H9 (cell line): ENCODE measurements at places on chromosomes 13 and 19. TPM values are rescaled to one million over a fixed set of nuclear protein-coding genes. Genes with fewer than 3 reads are reported as not detected.

- no peak for DNase-seq
These were observed 273.2 kb downstream of the LIG4 start for GRCh38 chr13:107942030-107942617.

The PRKD2 gene
- total RNA-seq: 60.7 and 60.8 TPM in 2 replicates

DNA sequence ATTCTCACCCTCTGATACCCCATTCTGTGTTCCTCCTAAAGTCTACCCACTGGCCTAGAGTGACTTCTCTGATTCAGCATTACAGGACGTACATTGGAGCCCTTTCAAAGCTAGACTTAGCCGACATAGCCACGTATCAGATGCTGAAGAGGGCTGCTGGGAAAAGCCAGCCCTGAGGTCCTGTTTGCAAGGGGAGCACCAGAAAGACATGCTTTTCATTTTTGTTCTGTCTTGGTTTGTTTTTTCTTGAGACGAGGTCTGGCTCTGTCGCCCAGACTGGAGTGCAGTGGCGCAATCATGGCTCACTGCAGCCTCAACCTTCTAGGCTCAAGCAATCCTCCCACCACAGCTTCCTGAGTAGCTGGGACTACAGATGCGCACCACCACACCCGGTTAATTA lies 6.3 kb upstream of the ZSWIM4 start:
- DNase-seq: no peak

DNA sequence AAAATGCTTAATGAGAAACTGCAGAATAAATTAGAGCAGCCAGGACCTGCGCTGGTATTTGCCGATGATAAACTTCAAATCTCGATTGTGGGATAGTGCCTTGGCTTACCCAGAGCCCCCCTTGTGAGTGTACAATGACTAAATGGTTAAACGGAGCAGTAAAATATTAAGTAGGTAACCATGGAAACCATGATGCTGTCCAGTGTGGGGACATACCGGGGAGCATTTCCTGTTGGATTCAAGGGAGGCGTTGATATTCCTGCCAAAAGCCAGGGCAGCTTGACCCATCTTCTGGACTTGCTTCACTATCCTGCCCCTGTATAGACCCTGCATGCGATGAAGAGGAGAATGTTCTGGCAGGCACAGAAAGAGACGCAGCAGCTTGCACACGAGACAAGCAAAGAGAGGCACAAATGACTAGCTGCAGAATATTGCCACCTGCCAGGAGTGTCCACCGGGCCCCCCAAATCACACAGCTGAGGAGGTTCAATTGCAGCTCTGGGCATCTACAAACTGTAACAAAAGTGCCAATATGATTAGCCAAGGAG lies 255.3 kb upstream of the TSHZ3 start:
- no peak for DNase-seq

- no peak for DNase-seq
These were observed 8.5 kb upstream of the TPT1 start for GRCh38 chr13:45349438-45349837.

The C3 gene
- total RNA-seq: 4.9 and 5.9 TPM in 2 replicates

- DNase-seq: no peak
These were observed 3.3 kb upstream of the MYADM start for GRCh38 chr19:53864308-53864836.

The IL27RA gene
- 13.6 and 14.6 TPM in 2 replicates for total RNA-seq

The FCAR gene
- total RNA-seq: not detected in 2 replicates

The SIAH3 gene
- not detected in 2 replicates for total RNA-seq

DNA sequence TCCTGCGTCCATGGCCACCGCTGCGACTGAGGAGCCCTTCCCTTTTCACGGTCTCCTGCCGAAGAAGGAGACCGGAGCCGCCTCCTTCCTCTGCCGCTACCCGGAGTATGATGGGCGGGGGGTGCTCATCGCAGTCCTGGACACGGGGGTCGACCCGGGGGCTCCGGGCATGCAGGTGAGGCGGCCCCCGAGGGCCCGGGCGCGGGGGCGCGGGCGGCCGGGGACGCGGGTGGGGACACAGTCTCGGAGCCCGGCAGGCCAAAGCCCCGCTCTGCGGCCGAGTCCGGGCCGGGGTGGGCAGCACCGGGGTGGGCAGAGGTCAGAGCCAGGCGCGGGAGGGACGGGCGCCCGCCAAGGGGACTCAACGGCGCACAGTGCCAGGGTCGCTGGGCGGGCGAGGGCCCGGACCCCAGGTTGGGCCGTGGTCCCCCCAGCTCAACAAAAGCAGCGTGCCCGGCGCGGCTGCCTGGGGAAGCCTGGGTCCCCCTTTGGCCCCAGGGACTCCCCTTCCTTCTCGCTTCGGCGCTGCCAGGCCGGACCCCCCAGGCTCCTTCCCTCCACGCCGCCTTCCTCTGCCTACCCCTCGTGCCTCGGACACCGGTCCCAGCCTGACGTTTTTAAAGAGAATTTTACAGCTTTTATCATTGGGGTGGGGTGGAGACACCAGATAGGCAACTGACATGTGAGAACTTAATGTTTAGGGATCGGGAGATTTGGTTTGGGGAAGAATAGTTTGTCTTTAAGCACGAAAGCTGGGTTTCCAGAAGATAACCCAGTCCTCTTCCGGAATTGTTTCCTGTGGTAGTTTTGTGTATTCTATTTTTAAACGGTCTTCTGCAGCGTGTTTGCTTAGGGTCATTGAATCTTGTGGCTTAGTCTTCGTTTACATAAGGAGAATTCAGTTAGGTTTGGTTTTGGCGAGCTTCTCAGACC lies 509 bp downstream of the TPP2 start:
- DNase-seq: no peak

DNA sequence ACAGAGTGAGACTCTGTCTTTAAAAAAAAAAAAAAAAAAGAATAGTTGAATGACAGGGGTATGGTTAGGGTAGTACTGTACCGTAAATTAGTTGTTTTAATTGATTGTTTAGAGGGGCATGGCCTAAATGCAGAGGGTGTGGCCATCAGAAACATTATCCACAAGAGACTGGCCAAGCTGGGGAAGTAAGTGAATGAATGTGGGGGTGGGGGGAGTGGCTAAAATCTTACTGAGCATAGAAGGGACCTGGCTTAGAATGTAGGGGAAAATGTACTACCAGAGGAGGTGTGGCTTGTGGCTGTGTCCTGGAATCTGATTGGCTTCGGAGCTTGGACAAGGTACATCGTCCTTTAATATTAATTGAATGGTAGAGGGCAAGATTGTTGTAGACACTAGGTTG lies 3.8 kb downstream of the BCL2L12 start:
- DNase-seq: no peak

DNA sequence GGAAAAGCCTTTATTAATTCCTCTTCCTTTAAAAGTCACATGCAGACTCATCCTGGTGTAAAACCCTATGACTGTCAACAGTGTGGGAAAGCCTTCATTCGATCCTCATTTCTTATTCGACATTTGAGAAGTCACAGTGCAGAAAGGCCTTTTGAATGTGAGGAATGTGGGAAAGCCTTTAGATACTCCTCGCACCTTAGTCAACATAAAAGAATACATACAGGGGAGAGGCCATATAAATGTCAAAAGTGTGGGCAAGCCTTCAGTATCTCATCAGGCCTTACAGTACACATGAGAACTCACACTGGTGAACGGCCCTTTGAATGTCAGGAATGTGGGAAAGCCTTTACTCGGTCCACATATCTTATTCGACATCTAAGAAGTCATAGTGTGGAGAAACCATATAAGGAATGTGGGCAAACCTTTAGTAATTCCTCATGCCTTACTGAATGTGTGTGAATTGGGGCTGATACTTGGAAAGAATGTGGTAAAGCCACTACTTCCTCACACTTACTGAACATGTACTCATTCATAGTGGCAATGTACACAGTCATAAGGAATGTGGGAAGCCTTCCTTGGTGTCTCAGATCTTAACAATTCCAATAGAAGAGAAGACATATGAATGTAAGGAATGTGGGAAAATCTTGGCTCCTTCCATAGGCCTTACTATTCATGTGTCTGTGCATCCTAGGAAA lies 18.8 kb downstream of the ZNF559 start:
- DNase-seq: no peak

DNA sequence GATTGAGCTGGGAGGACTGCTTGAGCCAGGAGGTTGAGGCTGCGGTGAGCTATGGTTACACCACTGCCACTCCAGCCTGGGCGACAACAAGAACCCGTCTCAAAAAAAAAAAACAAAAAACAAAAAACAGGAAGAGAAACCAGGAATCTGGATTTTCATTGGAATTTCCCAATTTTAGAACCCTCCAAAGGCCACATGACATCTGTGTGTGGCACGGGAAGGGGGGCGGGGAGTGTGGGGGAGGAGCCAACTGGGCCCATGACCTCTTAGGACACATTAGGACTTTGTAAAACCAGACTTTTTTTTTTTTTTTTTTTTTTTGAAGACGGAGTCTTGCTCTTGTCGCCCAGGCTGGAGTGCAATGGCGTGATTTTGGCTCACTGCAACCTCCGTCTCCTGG lies 21.2 kb upstream of the MYDGF start:
- DNase-seq: no peak

The DNASE2 gene
- total RNA-seq: 23.8 and 26.0 TPM in 2 replicates

The ZNF534 gene
- not detected in 2 replicates for total RNA-seq

DNA sequence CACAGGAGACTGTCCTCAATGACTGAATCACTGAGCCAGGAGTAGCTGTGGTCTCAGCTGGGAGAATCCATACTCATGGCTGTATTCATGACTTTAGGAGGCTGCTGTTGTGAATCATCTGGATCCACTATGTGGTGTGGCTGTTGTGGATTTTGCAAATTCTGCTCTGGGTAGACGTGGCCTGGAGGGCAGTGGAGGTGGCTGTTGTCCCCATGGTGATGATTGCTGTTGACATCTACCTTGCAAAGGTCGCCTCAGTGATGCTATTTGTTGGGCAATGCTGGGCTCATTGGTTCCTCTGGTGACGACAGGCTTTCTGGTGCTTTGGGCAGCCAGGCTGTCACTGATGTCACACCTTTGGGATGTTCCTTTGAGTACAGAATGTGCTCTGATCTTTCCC lies 23.9 kb downstream of the MUC16 start:
- DNase-seq: no peak

GRCh38 chr13:103983948-103984347 lies 917.7 kb upstream of the SLC10A2 start:
- no peak for DNase-seq

GRCh38 chr19:14361824-14362223 lies 19.4 kb upstream of the ADGRE5 start:
- peak; percentile 83 for DNase-seq

DNA sequence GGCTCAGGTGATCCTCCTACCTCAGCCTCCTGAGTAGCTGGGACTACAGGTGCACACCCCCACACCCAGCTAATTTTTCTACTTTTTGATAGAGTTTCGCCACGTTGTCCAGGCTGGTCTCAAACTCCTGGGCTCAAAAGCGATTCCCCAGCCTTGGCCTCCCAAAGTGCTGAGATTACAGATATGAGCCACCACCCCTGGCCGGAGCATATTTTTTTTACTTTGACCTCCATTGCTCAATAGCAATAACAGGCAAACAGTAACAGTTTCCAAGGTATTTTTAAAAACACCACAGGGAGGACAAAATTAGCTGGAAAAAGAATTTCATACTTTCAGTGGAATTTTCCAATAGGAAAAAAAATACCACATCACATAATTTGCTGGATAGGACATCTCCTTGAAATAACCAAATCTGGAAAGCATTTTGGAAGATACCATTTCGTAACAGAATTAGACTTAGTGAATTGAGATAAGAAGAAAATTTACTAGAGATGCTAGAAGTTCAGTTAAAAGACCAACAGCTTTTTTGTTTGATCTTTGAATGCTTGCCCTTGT lies 5.2 kb downstream of the DUXA start:
- DNase-seq: no peak

The TEX26 gene
- not detected in 2 replicates for total RNA-seq

The CEACAM21 gene
- total RNA-seq: not detected in 2 replicates

DNA sequence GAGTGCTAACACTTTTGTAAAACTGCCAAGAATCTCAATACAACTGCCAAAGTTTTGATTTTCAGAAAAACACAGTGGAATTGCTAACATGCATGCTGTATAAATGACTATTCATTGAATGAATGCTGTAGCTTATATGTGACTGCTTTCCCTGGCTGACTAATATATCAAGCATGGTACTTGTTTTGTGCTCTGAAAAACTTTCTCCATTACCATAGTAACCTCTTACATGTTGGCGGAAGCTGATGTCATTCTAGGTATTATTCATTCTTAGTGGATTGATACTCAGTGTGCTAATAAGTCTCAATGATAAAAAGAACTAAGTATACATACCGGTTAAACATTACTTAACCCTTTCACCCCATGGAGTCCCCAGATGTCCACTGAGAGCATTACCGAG lies 166.1 kb upstream of the MYO16 start:
- no peak for DNase-seq

DNA sequence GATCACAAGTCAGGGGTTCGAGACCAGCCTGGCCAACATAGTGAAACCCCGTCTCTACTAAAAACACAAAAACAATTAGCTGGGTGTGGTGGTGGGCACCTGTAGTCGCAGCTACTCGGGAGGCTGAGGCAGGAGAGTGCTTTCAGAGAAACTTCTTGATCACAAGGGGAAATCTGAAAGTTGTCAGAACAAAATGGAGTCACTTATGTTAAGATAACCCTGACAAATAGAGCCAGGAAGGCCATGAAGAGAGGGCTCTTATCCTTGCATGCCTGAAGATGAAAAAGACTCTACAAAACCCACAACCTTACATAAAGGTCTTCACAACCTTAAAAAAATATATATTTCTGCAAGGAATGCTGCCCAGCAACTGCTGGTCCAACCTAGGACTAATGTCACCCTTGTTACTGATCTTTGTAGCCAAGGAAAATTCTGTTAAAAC lies 1.2 kb downstream of the CARD8 start:
- no peak for DNase-seq

DNA sequence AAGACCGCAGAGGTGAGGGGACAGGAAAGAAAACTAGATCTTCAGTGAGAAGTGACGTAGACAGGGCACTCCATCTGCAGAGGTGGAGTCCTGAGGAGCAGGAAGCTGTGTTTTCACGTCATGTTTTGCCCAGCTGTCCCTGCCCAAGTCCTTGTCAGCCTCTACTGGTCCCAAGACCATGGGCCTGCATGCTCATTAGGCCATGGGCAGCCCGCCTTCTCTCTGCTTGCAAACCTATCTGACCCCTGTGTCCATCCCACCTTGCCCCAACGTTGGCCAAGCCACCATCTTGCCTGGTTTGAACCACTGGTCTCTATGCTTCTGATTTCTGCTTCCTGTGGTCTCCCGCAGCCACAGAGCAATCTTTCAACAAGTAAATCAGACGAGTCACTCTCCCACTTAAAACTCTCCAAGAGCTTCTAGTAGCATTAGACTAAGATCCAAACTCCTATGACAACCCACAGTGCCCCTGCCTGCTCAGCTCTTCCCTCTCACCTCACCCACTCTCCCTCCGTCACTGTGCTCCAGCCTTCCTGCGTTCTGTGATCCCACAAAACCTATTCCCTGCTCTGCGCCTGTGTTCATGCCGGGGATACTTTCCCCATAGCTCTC lies 18.6 kb upstream of the CCNE1 start:
- no peak for DNase-seq

- no peak for DNase-seq
These were observed 11.6 kb downstream of the SPATA13 start for GRCh38 chr13:24172071-24172470.

DNA sequence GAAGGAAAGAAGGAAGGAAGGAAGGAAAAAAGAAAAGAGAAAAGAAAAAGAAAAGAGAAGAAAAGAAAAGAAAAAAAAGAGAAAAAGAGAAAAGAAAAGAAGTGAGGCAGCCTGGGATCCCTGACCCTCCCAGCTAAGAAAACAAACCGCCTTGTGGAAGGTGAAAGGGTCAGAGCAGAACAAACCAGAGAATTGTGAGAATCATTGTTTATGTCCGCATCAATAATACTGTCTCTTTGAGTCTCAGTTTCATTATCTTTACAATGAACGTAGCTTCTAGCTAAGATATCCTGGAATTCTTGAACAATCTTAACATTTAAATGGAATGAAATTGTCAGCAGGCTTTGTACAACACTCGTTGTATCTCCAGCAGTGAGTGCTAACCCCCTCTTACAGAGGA lies 66.4 kb upstream of the SERP2 start:
- no peak for DNase-seq
